Activated T-helper 1 cell treated with Interleukin-2 at 50 U/mL for 16 hours (primary cell): ENCODE measurements at places on chromosomes 6 and 20.

DNA sequence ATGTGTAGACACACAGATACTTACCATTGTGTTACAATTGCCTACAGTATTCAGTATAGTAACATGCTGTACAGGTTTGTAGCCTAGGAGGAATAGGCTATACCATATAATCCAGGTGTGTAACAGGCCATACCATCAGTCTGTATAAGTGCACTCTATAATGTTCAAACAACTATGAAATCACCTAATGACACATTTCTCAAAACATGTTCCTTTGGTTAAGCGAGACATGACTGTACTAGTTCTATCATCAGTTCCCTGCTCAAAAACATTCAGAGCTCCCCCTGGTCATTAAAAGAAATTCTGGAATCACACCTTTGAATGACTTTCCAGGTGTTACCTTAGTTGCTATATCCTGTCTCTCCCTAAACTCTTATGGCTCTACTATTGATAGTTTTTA, 70.4 kb upstream of the SLC2A12 start:
- DNase-seq: no peak

- DNase-seq: no peak
Measured at GRCh38 chr20:53444401-53445149, 149.1 kb downstream of the ZNF217 start.

DNA sequence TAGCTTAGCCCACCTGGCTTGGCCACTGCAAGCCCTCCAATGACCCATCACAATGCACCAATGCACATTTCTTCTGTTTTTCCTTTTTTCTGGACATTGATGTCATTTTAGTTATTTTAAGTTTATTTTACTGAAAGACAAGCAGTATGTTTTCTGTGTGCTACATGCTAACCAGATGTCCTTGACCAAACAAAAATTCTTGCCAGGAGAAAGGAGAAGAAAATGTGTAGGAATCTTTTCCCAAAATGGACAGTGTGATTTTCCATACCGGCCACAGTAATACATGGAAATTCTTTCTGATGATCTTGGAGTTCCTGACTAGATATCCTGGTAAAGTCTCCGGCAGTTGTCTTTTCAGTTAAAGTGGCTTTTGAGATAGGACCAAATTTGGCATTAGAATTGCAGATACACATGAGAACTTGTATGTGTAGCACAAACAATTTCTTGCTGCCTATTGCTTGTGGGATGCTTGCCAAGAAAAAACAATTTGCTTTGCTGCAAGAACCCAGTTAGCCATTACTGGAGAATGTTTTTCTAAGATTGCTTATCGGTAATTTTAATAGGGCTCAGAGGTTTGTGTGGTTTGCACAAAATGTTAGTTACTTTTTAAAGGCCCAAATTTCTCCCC, 696.5 kb upstream of the CITED2 start:
- no peak for DNase-seq

- no peak for DNase-seq
Measured at GRCh38 chr6:4560221-4561077, 215.8 kb upstream of the CDYL start.

GRCh38 chr6:143506199-143506598, 5.3 kb downstream of the FUCA2 start:
- no peak for DNase-seq

- no peak for DNase-seq
Measured at GRCh38 chr6:75486850-75487518, 6.6 kb downstream of the FILIP1 start.

- no peak for DNase-seq
Measured at GRCh38 chr6:151082079-151082478, 157.7 kb upstream of the AKAP12 start.

DNA sequence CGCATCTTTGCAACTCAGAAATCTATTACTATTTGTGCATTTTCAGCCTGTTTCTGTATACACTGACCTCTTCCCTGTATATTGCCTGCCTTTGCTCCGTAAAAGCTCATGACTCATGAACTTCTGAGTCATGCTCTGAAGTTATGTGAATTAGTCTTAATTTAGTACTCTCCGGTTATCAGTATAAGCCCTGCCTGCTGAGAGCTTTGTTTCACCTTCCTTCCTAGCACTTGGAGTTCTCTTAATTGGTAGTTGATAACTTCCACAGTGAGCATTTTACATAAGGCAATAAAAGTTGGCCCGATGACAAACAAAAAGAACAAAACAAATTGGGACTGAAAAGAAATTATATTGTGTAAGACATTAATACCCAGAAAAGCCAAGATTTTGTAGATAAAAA, 231.4 kb downstream of the GJA1 start:
- no peak for DNase-seq

DNA sequence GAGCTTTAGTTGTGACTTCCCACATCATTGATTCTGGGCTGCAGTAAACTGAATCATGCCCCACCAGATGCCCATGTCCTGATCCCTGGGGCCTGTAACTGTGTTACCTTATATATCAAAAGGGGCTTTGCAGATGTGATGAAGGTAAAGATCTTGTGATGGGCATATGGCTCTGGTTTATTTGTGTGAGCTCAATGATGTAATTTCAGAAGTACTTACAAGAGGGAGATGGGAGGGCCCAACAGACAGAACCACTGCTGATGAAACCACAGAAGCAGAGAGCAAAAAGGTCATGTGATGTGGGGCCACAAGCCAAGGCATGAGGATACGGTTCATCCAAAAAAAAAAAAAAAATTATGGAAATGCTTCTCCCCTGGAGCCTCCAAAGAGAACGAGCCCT, 118.7 kb downstream of the TOX2 start:
- no peak for DNase-seq
